ENCODE measurements at places on chromosomes 7 and 10.

DNA sequence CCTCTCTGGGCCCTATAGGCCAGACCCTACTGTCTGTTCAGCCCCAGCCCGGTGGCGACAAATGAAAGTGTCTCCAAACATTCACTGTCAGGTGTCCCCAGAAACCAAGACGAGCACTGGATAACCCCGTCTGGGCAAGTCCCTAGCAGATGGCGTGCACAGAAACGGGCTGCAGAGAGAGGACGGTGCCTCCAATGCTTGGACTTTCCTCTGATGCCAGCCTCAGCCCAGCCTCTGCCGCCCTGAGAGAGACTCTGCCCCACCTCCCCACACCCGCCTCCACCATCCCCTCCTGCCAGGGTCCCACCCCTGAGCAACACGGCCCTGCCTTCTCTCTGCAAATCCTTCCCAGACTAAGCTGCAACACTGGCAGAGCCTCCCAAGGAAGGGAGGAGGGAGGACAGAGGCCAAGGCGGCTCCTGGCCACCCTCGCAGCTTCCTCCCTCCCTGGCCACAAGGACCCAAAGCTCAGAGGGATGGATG, 7.4 kb upstream of the LFNG start:
- no peak for DNase-seq

- no peak for DNase-seq
Observed at GRCh38 chr10:33669904-33670303, 335.4 kb upstream of the NRP1 start.

DNA sequence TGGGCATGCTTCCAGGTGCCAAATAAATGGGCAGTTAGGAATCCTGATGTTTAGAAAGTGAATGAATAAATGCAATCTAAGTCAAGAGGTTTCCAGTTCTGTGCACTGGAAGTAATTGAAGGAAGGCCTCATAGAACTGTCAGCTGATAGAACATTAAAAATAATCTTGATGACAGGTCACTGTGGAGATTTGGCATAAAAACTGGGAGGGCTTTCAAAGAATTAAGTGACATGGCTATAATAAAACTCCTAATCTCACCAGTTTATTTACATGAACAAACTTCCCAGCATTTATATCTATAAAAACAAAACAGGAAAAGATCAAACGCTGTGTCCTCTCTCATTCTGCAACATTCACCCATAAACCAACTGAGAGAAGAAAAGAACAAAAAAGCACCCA, 170.5 kb downstream of the SLIT1 start:
- DNase-seq, result no peak

DNA sequence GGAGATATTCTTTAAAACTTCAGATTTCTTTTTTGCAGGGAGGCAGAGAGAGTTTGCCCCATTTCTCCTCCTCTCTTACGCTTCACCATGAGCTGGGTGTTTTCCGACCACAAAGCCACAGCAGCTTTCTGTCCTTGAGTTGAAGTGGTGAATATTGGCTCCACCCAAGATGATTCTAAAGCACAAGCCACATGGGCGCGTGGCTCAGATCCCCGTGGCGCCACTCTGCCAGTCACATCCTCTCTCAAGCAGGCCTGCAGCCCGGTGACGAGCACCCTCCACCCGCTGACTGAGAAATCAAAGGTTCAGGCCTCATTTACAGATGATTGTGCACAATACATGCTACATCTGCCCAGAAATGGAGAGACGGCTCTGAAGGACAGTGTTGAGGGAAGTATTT, 27.6 kb upstream of the RNF32 start:
- no peak for DNase-seq

- DNase-seq, result no peak
Observed at GRCh38 chr7:97499204-97499603, 232.7 kb upstream of the TAC1 start.

- no peak for DNase-seq
Observed at GRCh38 chr10:86685416-86685815, 17.1 kb downstream of the LDB3 start.
